ENCODE measurements at places on chromosomes 5 and 9.
A peak's percentile ranks its signal among the peaks of the same experiment; 100 is the strongest.

DNA sequence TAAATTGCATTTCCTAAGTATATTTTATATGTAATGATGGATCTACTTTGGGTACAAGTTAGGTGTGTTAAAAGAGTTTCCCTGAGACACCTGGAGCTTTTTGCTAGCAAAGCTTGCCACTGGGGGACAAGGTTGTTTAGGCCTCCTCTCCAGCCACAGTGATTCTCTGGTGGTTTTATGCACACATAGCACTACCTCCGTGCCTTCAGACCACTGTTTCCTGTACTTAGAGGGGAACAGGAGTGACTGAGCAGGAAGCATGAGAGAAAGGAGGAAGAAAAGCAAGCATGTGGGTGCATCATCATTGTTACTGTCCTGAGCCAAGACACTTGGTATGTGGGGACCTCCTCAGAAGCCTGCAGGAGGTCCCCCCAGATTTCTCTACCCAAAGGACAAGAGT, 272.1 kb downstream of the RASEF start:
- no peak for DNase-seq

DNA sequence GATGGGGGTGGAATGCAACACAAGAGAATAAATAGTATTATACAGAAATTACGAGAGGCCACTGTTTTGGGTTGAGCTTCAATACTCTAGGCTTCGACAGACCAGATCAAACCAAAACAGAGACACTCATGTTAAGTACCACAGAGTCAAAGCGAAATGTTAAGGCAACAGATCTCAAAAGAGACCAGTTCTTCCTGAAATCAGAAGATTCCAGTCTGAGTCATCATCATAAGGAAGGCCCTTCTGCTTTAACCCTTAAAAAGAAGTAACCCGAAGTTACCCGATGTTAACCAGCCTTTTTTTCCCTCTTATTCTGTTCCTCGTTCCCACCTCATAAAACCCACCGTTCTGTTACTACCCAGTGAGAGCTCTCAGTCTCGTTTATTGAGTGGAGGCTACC, 75.9 kb downstream of the SFXN1 start:
- no peak for DNase-seq

DNA sequence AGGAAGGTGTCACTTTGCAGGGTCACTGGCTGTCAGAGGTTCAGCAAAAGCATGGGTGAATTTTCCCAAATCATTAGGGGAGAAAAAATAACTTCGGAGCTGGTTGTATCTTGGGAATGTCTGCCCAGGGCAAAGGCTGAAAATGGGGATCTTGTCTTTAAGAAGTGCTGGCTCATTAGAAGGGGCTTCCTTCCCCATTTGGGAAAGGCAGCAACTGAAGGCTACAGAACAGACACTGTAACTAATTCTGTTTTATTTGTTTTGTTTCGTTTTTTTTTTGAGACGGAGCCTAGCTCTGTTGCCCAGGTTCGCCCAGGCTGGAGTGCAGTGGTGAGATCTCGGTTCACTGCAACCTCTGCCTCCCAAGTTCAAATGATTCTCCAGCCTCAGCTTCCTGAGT, 70.3 kb upstream of the PCA3 start:
- DNase-seq = no peak

DNA sequence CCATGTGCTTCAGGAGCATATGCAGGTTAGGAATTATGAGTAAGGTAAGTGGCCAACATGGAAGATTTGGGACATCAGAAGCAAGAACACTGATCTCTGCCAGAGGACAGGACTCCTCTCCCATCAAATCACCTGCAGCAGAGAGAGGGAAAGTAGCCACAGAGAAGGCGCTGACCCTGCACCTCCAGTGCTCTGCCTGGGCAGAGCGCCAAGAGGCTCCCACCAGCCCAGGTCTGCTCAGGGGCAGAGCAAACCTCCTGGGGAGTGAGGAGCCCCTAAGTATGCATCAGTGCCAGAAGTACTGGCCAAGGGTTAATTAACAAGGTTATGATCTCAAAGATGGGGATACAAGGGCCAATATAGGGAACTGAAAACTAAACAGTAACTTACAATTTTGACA, 545.3 kb upstream of the TRPC7 start:
- no peak for DNase-seq

GRCh38 chr9:8769153-8769552, 969.6 kb upstream of the DMAC1 start:
- no peak for DNase-seq

DNA sequence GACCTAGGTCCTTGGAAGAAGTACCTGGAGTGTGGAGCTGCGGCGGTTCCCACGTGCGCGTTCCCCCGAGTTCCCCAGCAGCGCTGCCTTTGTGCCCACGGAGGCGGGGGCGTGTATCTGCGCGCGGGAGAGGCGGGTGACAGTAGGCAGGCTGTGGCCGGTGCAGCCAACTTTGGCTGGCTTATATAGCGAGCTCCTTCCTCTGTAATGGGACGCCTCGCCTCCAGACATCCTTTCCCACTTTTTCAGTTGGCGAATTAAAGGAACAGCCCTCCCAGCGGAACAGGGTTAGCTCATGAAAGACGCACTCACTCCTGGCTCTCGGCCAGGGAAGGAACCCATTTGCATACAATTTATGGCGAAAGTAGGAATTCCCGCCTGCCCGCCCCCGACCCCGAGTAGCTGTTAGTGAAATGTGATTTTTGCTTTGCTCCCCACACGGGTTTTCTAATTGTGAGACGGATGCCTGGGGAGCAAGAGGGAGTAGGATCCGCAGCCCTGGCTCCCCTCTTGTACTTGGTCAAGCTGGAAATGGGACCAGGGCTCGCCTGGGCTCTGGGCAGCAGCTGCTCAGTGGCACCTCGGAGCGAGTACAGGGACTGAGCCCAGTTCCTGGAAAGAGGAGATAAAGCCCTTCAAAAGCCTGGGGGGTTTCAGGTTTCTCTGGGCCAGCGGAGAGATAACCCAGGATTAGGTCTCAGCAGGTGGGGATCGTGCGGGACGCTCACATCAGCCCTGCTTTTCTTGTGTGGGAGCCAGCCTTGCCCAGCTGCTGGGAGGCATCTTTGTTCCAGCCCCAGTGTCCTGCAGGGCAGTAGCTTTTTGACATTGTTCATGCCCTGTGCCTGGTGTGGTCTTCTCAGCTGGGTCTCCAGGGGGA, at the start of gene TNC:
Gene TNC (minus strand): TSS at position 159 of the 880 bp plus-strand sequence. CDS start 27,139 bp downstream, outside the sequence.
- peak; percentile 10 for DNase-seq

DNA sequence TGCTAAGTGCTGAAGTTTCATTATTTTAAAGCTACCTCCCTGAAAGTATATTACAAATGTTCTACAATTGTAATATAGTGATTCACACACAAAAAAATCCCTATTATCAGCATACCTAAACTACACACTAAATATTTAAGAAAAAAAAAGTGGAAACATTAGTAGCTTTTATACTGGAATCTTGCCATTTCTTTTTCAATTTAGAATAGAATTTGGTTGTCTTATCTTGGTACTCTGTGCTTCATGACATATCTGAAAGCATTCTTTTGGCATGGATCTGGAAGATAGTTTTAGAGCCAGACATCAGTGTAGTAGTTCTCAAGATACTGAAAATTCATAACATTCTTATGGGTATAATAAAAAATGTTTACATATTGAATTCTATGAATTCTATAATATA, 35.0 kb downstream of the SLC1A3 start:
- DNase-seq = no peak

All from trophoblast cell (in vitro differentiated cells and primary cell).